ENCODE measurements at places on chromosomes 4 and X.

- DNase-seq = no peak
Observed at GRCh38 chr4:155722336-155722735, 36.5 kb upstream of the GUCY1B1 start.

DNA sequence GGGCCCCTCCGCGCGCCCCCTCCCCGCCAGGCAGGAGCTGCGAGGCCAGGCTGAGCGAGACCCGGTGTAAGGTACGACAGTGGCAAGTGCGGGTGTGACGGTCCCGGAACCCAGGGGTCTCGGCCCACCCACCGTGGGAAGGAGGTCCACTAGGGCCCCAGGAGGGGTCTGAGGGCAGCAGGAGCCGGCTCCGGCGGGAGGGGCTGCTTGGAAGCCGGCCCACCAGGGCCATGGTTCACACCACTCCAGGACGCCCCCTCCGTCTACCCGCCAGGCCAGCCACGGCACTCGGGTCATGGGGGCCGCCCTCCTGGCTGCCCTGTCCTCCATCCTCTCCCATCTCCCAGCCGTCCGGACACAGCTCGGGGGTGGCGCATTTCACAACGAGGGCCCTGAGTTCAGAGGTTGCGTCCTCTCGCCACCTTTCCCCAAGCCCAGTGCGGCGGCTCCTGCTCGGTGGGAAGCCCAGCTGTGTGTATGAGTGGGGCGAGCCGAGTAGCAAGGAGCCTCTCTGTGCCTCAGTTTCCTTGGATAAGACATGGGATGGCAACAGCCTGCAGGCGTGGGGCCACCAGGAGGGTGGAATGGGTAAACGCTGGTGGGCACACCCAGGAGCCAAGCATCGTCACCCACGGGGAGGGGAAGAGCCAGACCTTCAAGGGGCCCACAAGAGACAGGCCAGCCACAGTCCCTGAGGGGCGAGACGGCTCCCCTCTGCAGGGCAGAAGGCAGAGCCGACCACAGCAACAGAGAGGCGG lies 81.3 kb downstream of the FAM53A start:
- no peak for DNase-seq

DNA sequence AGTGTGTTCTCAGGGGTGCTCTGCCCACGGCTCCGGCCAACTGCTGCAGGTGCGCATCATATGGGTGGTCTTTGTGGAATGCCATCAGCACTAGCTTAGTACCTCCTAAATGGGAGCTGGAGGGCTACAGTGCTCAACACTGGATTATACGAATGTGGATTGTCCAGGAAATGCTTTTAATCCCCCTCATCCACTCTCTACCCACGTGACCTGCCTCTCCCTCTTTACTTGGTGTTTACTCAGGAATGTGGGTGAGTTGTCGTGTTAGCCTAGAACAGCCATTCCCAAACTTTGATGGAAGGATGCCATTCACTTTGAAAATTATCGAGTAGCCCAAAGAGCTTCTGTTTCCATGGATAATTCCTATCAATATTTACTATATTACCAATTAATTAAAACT lies 150.8 kb downstream of the PTTG2 start:
- no peak for DNase-seq

DNA sequence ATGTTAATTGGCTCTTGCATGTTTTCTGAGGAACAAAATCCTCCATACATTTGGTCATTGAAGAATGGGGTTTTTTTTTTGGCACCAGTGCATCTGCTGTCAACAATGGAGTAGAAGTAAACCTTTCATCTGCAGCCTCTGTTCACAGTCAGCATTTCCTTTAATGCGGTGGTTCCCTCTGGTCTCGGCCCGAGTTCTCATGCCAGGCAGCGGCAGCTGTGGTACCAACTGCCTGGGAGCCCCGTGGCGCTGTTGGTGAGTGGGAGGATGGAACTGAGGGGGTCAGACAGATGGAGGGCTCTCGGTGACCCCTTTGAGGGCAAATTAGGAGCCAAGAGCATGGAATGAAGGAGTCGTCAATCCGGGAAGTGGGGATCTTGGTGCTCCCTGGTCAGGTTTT lies 114.7 kb downstream of the AFF1 start:
- DNase-seq = no peak

- no peak for DNase-seq
Observed at GRCh38 chr4:83870328-83870950, 334.5 kb downstream of the GPAT3 start.
